ENCODE measurements at places on chromosomes 16 and 17.

- DNase-seq = peak; percentile 97
Measured at GRCh38 chr17:7573324-7574080, 5.9 kb upstream of the CD68 start.

DNA sequence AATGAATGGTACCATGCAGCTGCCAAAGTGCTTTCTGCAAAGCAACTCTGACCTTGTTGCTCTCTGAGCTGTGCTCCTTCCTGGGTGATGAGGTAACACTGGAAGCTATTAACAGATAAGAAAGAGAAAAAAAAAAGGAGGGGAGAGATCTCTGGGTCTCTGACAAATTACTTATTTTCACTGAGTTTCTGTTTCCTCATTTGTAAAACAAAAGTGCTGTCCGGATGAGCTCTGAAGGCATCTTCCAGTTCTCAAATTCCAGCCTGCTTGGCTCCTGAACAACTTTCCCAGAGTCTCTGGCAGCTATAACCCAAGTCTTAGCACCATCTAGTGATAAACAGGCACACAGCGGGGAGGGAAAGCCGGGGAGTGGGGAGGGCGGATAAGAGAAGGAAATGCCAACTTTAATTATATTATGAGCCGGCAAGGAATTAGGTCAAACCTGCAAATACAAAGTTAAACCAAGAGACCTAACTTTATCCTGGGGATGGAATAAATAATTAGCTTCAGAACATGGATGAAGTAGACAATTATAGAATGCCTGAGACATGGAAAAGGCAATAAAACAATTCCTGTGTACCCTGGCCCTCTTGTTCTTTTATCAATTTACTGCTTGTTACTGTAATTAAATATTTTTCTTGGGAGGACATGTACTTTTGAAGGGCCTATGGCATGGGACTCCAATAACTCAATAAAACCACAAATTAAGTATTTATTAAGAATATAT is 61.3 kb upstream of the KIFC3 start:
- DNase-seq = peak; percentile 92

- DNase-seq = no peak
Measured at GRCh38 chr17:58529275-58529674, 14.8 kb upstream of the MTMR4 start.

DNA sequence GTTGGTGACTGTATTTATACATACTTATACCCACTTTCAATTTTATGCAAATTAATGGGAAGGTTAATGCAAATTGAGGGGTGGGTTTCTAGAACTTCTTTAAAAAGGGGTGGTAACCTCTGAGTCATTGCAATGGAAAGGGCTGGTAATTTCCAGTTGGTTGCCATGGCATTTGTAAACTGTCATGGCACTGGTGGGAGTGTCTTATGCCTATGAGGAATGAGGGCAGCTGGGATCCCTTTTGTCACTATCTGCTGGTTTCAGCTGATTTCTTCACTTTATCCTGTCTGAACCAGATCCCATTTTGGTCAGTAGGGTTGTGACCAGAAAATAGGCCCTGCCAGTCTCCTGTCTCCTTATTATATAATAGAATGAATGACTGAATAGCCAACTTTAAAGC is 1006.7 kb upstream of the GOT2 start:
- no peak for DNase-seq

- DNase-seq = no peak
Measured at GRCh38 chr17:31297090-31297489, at the start of gene OMG. Gene OMG (minus strand): TSS chr17:31297239. CDS start chr17:31296331, 908 bp downstream.

GRCh38 chr16:82072313-82072712 is 37.3 kb downstream of the HSD17B2 start:
- no peak for DNase-seq

DNA sequence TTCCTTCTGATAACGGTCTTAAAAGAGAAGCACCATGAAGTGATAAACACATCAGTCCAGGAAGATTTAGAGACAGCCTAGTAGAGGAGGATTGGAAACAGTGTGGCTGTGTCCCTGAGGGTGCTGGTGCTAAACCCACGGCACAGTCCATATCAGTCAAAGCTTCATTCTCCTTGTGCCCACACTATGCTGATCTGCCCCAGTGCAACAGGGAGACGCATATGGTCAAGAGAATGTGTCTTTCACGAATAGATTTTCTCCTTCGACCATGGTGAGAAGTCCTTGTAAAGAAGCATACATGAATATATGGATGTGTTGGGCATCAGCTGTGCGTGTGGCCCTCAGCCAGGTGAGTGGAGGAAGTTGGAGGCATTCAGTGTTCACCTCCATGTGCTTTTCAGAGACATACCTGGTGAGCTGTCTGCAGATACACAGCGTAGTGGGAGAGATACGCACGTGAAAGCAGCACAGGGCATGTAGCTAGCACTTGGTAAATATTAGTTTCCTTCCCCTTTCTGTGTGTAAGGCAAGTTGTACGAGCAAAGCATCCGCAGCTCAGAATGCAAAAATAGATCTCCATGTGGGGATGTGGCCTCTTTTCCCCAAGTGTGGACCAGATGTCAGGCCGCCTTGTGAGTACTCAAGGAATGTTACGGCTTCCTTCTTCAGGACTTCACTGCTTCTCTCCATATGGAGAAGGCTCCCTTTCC is 29.4 kb downstream of the HLF start:
- no peak for DNase-seq

GRCh38 chr17:51653878-51654277 is 393.5 kb downstream of the UTP18 start:
- no peak for DNase-seq

GRCh38 chr16:23941025-23941424 is 105.2 kb downstream of the PRKCB start:
- no peak for DNase-seq

DNA sequence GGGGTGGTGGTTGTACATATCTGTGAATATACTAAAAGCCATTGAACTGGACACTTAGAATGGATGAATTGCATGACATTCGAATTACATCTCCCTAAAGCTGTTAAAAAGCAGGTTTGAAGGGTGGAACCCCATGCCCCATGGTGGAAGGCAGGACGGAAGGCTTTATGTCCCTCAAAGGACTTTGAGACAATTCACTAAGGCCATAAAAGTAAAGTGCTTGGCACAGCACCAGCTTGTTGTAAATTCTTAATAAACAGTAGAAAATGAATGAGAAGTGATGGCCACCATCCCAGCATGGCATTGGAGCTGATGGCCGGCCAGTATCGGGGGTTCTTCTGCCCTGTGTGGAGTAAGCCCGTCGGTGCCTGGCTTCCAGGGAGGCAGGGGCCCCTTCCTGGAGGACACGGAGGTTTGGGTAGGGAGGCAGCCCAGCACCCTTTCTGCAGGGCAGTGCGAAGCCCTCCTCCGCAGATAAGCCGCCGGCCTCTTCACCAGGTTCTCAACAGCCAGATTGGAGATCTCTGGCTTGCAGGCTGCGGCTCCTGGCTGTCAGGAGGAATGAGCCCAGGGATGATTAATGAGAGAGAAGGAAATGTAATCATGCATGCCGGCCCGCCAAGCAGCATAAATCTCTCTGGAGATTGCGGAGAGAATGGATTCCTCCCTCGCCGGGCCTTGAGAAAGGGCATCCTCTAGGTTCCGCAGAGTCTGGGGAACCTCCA is 346.9 kb downstream of the FOXL1 start:
- no peak for DNase-seq

DNA sequence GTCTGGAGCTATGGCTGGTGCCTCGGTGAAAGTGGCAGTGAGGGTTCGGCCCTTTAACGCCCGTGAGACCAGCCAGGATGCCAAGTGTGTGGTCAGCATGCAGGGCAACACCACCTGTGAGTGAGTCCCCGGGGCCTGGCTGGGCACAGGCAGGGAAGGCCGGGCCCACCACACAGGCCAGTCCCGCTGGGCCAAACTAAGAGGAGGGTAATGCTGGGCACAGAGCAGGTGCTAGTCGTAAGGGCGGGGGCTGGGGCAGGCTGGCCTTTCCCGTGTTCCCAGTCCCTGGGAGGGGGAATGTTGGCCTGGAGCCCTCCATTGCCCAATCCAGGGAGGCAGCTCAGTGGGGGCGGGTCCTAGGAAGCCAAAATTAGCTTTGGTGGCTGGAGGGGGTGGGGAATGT is 2.5 kb downstream of the KIF1C start:
- no peak for DNase-seq

DNA sequence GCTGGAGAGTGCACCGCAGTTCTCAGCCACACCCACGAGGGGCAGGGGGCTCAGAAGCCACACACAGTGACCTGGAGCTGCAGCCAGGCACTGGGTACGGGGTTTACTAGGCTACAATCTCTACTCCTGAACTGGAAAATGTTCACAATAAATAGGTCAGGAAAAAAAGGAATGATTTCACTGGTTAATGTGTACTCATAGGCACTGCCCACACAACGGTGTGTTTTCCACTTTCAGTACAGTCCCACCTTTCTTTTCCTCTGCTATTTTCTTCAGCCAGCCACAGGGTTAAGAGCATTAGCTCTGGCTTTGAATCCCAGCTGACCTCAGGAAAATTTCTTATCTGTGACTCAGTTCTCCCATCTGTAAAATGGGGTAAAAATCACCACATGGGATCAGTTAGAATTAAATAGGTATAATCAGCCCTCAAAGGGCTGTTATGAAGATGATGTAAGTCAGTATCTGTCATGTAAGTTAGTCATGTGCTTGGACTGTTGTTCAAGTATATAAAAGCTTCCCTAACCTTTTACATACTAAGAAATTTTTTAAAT is 35.7 kb downstream of the ZCCHC14 start:
- DNase-seq = peak; percentile 63

GRCh38 chr17:77723909-77724875 is 234.3 kb upstream of the TNRC6C start:
- DNase-seq = no peak

DNA sequence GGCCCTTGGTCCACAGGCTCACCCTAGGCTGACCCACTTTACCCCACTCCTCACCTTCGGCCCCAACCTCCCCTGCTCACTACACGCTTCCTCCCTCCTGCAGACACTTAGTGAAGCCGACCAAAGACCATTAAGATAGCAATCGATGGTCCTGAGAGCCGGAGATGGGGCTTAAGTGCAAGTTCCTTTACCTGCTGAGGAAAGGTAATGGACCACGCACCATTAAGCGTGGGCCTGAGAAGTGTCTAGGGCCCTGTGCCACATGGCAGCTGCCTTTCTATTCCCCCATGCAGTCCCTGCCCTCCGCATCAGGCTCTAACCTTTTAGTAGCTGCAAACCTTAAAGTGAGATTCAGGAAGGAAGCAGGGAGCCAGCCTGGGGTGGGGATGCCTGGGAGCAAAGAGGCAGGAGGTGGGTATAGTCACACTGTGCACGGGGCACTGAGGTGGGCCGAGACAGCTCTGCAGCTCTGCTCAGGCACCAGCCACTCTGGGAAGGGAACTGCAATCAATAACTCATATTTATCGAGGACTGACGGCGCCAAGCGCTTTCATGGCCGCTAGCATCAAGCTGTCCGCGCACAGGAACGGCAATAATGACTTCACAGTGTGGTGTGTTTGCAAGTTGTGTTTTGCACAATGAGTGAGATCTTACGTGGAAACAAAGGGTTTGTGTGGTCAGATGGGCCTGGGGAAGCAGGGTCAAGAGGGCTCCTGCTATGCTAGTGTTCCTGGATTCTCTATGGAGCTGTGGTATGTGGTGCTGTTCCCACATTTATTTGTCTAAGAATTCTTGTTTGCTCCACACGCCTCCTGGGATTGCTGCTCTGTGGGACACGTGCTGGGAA is 84.9 kb upstream of the CDC42EP4 start:
- peak; percentile 74 for DNase-seq

GRCh38 chr16:9670033-9670432 is 512.2 kb downstream of the GRIN2A start:
- DNase-seq = no peak

DNA sequence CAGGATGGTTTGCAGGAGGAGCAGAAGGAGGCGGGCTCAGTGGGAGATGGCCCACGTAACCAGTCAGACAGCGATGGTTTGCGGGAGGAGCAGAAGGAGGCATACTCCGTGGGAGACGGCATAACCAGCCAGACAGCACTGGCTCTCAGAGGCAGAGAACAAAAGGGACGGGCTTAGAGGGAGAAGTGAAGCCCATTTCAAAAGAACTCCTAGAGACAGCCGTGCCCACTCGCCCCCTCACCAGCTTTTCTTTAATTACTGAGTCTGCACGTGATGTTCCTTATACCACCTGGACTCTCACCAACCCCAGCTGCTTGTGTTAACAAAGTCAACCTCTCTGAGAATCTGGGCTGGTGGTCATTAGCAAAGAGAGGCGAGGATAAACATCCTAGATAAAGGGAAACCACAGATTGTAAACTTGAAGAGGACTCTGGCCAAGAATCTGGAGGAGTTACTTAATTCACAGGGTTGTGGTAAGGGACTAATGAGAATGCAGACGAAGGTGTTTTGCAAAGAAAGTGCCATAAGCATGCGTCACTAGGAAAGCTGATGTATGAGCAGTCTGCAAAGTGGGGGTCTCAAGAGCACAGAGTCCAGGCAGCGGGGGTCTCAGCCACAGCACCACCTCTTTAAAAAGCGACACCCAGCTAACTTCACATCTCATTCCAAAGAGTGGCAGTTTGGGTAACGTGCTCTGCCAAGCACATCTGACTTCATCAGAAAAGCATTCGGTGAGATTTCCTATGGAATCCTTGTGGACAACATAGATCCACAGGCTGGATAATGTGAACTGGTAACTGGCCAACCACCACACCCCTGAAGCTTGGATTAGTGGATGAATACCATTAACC is 51.7 kb downstream of the NXN start:
- peak; percentile 95 for DNase-seq

- DNase-seq = no peak
Measured at GRCh38 chr17:1190751-1191331, 11.1 kb upstream of the ABR start.

GRCh38 chr16:68873635-68874471 is 30.5 kb downstream of the TANGO6 start:
- DNase-seq = no peak

DNA sequence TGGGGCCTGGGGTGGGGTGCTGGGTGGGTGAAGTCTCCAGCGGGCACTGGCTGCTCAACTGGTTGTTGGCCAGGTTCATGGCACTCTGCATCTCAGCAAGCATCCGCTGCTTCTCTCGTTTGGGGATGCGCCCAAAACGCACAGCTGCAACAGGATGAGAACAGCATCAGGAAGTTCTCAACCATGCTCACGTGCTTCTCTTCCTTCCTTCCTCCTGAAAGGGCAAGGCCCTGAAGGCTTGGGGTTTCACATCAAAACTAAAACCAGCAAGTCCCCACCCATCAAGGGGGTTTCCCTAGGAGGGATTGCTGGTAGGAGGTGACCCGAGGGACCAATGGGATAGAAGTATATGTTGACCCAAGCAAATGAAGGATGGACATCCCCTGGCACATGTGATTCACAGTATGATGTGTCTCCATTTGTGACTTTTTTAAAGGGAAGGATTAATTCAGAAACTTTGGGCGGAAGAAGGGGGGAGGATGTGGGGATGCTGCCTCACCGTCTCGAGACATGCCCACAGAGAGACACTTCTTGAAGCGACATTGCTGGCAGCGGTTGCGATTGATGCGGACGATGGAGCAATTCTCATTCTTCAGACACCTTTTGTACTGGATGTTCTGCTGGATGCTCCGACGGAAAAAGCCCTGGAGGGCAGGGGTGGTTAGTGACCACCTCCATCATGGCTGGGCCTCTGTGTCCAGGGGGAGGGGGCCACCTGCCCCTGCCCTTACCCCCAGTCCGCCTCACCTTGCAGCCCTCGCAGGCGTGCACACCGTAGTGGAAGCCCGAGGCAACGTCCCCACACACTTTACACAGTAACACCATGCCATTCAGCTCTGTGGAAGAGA is 4.2 kb downstream of the NR1D1 start:
- peak; percentile 34 for DNase-seq
